Mesenchymal stem cell (in vitro differentiated cells and primary cell): ENCODE measurements at places on chromosomes 7 and 10.
A peak's percentile ranks its signal among the peaks of the same experiment; 100 is the strongest.

DNA sequence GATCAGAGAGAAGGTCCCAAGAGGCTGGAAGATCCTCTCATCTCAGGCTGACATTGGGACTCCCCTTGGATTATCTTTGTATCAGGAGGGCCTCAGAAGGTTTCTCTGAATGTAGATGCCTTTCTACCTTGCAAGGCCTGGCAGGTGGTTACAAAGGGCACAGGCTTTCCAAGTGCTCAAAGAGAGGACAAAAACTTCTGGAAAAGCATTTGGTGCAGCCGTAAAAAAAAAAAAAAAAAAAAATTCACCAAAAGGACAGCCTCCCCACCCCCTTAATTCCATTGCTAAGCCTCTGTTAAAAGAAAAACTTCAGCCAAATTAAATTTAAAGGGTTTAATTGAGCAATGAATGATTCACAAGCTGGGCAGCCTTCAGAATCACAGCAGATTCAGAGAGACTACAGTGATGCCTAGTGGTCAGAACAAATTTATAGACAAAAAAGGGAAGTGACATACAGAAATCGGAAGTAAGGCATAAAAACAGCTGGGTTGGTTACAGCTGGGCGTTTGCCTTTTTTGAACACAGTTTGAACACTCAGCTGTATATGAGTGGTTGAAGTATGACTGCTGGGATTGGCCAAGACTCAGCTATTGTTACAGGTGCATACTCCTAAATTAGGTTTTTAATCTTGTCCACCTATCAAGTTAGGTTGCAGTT is 42.5 kb upstream of the LRGUK start:
- no peak for DNase-seq

GRCh38 chr7:35647171-35647574 is 47.8 kb downstream of the HERPUD2 start:
- peak; percentile 63 for DNase-seq

DNA sequence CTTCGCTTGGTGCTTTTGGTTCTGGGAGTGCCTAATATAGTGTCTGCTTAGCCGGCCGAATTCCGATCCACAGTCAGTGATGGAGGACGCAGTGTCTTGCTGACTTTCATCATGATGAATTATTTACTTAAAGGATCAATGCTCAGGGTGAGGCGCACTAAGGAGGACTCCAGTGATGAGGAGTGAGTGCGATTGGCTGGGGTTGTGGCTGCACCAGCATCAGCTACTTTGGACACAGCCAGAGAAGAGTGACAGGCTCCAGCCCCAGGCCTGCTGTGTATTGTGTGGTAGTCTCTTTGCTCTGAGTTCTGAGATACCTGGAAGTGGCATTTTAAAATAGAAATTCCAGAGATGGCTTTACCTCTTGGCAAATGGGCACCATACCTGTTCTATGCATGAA is 73.3 kb upstream of the ANLN start:
- no peak for DNase-seq

GRCh38 chr7:79290841-79291497 is 162.5 kb downstream of the MAGI2 start:
- DNase-seq: no peak

DNA sequence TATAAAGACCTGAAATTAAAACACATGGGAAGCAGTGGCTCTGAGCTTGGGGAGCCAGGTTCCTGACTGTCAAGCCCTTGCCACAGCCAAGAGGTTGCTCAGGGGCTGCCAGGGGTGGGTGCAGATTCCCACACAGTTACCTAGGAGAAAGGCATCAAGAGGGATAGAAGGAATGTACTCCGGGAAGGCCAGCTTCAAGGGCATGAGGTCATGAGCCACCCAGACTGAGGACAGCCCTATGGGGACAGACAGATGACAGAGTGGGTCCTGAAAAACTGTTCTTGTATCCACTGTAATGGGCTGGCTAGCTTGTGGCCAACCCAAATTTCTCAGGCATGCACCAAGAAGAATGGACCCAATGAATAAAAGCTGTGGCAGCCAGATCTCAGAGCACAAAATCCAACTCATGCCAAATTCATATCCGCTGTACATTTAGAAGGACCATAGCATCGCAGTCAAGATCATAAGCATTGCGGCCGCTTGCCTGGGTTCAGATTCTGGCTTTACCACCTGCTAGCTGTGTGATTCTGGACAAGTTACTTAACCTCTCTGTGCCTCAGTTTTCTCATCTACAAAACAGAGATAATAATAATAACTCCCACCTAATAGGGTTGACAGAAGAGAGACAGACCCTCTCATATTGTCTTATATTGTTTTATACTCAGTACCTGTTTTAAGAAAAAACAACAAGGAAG is 44.9 kb upstream of the KCNMA1 start:
- DNase-seq: no peak

GRCh38 chr10:23368816-23369640 is 24.4 kb upstream of the C10orf67 start:
- peak; percentile 18 for DNase-seq

DNA sequence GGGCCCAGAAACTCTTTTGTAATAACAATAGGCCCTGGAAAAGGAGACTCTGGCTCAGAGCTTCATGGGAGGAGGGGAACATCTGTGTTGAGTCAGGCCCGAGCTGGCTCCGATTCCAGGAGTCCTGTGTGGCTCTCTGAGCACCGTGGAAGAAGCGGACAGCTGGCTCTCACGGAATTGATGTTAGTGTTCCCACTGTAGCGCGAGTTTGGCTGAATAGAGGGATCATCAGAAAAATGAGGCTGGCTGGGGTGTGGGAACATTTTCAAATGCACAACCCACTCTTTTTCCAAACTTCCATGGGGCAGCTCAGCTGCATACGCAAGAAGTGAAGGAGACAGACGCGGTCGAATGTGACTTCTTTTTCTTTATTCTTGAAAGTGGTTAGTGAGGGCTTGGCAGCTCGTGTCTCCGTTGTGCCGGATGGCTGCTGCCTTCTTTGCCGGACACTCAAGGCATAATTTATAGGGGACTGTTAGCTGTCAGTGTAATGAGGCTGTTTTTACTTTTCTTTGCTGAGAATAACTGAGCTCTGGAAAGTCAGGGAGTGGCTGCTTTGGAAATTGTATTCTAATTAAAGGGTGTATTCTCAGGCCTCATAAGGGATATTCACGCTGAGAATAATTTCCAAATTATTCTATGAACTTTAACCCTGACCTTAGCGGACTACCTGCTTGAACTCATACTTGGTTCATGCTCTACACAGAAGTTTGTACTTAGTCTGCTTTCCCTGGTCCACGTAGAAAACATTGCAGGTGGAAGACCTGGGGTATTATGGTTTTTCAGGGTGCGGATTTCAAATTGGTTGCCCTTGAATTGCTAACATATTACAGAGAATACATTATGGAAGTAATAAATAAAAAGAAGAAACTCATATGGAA is 23.1 kb downstream of the MDFIC start:
- peak; percentile 90 for DNase-seq

DNA sequence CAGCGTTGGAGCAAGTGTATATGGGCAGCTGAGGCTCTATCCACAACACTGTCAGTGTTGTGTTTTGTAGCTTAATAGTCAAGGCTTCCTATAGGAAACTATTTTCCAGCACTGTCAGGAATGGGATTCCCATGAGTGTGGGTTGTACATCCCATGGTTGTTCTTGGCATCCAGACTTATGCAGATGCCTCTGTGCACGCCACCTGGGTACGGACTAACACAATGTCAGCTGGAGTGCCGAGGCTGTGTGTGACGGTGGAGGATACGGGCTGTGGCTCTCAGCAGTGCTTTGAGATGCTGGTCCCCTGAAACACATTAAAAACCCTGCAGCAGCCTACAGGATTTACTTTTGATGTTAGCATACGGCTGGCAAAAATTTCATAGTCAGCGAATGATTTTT is 350.0 kb downstream of the ACTR3B start:
- DNase-seq: no peak

DNA sequence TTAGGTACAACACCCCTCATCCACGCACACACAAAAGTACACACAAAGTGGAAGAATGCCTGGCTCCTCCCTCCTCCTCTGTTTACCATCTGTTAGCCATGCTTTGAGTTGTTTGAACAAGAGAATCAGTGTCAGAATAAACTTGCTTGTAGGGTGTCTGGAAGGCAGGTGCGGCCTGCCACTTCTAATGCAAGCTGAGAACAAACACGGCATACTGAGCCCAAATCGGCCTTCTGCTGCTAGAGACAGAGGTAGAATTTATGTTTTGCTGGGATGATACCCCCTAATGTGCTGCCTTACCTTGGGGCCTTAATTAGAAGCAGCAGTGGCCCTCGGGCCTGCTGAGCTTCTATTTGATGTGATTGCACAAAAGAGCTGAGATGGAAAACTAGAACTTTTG is 24.9 kb upstream of the FAM180A start:
- DNase-seq: no peak

DNA sequence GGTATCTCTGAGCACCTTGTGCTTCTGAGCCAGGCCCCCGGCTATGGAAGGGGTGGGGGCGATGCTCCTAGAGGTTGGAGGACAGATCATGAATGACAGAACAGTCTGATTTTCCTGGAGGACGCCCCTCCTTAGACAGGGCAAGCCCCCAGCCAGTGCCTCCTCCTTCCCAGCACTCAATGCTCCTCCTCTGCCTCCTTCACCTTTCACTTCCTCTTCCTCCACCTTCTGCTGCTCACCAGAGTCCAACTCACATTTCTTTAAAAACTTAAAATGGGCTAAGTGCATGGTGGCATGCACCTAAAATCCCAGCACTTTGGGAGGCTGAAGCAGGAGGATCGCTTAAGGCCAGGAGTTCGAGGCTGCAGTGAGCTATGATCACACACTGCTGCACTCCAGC is 71.1 kb upstream of the CUX1 start:
- DNase-seq: no peak

- DNase-seq: no peak
These were observed 4.3 kb downstream of the TMEM273 start for GRCh38 chr10:49183596-49184542.

DNA sequence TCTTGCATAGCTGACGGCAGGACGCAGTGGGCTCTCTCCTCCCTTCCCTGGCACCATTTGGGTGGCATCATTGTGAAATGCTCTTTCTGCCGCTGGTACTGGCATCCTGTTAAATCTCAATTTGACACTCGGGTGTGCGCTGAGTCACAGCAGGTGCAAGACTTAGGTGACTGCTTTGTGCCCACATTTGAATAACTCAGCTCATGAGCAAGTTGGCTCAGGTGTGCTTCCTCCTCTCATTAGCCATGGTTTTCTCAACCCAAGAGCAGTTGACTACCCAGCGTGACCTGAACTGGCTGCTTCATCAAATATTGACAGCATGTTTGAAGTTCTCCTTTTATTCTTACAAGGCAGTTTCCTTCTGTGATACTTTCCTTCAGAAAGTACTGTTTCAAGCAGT is 24.6 kb upstream of the NFE2L3 start:
- DNase-seq: no peak

- DNase-seq: no peak
These were observed 44.5 kb downstream of the DIP2C start for GRCh38 chr10:644943-645334.

DNA sequence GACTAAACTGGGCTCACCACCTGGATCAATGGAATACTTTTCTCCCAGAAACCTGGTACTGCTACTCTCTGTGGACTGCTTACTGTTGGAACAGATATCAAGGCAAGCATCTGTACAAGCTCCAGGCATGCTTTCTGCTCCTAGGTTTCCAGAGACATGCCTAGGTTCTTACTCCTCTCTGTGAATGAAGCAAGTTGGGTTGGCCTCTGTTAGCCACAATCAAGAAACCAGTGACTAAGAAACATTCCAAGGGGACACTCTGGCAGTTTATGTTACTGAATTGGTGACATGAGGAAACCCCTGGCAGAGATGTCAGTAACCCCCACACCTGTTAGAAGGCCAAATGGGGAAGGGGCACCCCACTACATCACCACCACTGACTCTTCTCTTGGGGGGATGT is 121.9 kb downstream of the GFRA1 start:
- no peak for DNase-seq

DNA sequence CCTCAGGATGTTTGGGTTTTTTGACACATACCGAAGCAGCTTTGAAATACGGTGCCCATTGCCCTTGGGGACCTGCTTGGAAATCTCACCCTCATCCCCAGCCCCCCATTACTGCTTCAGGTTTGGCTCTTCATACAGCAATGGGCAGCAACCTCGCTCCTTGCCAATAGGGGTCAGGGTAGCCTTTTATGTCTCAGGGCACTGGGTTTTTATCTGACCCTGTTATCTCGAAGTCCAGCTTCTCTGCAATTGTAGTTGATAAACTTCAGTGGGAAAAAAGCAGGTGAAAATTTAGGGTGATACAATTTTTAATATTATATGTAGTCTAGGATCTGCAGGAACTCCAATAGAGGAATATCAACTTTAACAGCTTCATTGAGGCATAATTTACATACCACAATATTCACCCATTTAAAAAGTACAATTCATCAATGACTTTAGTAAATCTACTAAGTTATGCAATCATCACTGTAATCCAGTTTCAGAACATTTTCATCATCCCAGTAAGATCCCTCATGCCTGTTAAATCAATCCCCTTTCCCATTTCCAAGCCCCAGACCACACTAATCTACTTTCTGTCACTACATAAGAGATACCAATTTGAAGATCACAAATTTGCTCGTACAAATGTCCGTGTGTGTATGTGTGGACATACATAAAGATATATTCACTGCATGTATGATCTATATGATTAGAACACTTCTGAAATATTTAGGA is 386.2 kb downstream of the KCNMA1 start:
- DNase-seq: peak; percentile 64

GRCh38 chr10:77308084-77308732 is 329.4 kb downstream of the KCNMA1 start:
- DNase-seq: no peak

DNA sequence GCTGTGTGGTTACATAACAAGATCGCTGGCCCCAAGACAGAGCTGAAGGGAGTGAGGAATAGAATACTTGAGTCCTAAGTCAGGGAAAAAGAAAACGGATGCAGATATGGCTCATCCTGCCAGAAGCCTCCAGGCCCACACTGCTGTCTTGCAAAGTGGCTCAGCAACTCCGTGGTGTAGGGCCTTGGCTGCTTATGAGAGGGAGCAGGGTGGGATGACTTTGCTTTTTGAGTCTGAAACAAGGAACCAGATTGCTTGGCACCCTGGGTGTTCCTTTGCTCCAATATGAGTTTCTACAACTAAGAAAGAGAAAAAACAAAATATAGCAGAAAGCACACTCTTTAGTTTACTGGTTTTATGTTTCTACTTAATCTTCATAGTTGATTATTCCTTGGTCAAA is 193.8 kb upstream of the WDR11 start:
- no peak for DNase-seq

- DNase-seq: peak; percentile 12
These were observed 297.9 kb upstream of the HGF start for GRCh38 chr7:82067628-82068264.

DNA sequence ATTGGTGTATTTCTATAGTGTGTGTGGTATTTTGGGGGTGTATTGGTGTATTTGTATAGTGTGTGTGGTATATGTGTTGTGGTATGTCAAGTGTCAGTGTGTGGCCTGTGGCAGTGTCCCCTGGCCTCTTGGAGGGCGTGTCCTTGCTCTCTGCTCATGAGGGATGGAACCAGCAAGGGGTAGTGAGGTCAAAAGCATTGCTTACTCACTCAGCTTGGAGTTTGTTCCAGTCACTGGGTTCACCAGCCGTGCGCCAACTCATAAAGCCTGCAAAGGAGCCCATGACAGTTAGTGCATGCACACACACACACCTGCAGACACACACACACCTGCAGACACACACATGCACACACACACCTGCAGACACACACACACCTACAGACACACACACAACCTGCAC is 4.3 kb upstream of the TRPV6 start:
- no peak for DNase-seq

GRCh38 chr10:46098386-46098785 is 52.3 kb upstream of the MSMB start:
- DNase-seq: no peak

- peak; percentile 93 for DNase-seq
These were observed at the start of gene CAV1 for GRCh38 chr7:116524609-116525297. CAV1 (plus strand) TSS chr7:116525036; CDS start chr7:116525063, 27 bp downstream.

- peak; percentile 20 for DNase-seq
These were observed 1056.8 kb downstream of the SORCS1 start for GRCh38 chr10:106107706-106108105.
